MV-4-11 (cell line): ENCODE measurements at places on chromosomes 11 and 22.

GRCh38 chr11:113645593-113646349 lies 60.3 kb downstream of the TMPRSS5 start:
- DNase-seq = no peak

DNA sequence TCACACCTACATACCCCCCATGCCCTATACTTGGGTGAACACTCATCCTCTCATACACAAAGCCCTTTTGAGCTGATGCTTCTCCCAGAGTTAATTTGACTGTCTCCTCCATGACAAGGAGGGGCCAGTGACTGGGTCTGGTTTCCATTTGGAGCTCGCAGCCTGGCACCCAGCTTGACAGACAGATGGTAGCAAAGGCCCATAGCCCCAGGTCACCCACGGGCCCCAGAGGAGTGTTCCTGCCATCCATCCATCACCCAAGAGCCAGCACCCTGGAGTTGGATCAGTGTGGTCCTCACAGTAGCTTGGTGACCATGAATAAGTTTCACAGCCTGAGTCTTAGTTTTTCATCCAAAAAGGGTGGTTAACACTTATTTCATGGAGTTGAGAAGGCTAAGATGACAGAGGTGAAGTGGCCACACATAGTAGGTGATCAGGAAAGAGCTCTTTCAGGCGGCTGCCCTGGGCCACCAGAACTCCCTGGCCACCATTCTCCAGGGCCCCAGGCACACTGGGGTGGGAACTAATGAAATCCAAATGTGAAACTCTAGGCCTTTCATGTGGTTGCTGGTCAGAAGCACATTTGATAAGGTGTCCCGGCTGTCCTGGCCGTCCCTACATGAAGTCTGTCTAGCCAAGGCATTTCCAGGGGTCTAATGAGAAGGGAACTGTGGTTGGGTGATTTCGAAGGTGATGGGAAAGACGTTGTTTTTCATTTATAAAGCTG lies 42.4 kb downstream of the LIF start:
- no peak for DNase-seq

DNA sequence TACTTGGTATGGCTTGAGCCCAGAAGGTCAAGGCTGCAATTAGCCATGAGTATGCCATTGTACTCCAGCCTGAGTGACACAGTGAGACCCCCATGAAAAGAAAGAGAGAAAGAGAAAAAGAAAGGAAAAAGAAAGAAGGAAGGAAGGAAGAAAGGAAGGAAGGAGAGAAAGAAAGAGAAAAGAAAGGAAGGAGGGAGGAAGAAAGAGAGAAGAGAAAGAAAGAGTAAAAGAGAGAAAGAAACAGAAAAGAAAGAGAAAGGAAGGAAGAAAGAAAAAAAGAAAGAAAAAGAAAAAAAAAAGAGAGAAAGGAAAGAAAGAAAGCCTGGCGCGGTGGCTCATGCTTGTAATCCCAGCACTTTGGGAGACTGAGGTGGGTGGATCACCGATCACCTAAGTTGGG lies 77.5 kb downstream of the CSTPP1 start:
- DNase-seq = no peak

DNA sequence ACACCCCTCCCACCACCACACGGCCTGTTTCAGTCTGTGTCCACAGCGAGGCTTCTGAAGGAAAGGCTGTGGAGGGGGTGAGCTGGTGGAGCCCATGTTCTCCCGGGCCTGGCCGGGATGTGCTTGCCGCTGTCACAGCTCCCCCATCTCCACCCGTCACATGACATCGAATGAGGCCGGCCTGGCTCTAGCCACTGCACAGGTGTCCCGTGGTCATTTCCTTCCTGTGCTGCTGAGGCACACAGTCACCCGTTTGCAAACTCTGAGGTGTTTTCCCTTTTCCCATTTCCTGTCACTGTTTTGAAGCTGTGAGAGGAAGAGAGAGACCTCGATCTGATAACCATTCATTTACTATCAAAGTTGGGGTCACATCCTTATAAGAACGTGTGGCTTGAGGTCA lies 55.7 kb upstream of the CLDN5 start:
- DNase-seq = no peak

DNA sequence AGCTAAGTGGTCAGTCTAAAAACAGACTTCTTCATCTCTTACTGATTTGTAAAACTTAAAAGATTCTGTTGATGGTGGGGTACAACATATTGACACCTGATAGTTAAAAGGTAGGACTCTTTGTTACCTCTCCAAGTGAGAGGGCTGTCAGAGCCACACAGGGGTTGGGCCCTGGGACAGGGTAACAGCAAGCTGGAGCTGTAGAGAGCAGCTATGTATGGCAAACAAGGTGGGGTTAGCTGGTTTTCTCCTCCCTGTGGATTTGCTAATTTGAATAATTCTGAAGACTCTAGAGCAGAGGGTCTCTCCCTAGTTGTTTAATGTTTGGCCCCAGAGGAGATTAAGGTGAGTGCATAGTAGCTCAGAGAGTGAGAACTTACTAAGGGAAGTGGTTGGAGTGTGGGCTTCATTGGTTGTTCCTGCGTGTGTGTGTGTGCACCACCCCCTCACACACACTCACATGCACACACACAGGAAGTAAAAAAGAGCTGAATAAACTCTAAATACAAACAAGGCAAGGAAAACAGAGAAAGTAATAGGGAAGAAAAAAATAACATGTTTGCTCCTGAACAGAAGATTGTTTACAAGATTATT lies 9.2 kb upstream of the GAS2 start:
- no peak for DNase-seq

DNA sequence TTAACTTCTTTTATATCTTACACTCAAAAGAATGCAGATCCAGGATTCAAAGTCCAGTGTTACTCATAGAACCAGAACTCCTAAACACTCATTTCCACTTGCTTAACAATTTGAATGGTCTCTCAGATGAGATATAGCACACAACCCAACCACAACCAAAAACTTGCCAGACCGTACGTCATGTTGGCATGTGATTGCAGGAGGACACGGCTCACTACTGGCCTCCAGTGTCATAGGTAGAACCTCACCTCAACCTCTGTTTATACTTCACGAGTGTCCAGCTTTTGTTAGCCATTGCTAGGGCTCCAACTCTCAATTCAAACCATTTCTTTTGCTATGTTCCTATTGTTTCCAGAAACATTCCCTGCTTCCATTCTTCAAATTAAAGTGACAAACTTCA lies 58.5 kb upstream of the PDGFD start:
- DNase-seq = no peak

- no peak for DNase-seq
Observed at GRCh38 chr11:94750319-94751217, 17.6 kb upstream of the AMOTL1 start.

DNA sequence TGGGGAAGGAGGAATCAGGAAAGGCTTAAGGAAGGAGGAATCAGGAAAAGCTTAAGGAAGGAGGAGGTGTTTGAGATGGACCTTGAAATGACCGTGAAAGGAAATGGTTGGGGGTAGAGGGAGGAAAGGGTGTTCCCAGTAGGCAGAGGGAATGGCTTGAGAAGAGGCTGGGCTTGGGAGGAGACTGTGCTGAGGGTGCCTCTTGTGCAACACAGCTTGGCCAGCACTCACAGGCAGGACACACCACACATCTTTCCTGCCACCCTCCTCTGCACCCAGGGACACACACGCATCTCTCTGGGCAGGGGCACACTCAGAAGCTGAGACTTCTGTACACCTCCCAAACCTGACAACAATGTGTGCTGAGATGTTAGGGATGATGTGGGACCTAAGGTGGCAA lies 151.4 kb downstream of the FBXO7 start:
- no peak for DNase-seq

GRCh38 chr11:28342716-28343115 lies 234.5 kb downstream of the METTL15 start:
- DNase-seq = no peak

GRCh38 chr22:23256986-23257888 lies 76.9 kb downstream of the BCR start:
- no peak for DNase-seq

DNA sequence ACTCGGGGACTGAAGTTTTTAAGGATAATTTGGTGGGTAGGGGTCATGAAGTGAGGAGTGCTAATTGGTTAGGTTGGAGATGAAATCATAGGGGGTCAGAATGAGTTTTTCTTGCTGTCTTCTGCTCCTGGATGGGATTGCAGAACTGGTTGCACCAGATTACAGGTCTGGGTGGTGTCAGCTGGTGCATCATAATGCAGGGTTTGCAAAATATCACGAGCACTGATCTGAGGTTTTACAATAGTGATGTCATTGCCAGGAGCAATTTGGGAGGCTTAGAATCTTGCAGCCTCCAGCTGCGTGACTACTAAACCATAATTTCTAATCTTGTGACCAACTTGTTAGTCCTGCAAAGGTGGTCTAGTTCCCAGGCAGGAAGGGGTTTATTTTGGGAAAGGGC lies 46.4 kb upstream of the CALCB start:
- no peak for DNase-seq

DNA sequence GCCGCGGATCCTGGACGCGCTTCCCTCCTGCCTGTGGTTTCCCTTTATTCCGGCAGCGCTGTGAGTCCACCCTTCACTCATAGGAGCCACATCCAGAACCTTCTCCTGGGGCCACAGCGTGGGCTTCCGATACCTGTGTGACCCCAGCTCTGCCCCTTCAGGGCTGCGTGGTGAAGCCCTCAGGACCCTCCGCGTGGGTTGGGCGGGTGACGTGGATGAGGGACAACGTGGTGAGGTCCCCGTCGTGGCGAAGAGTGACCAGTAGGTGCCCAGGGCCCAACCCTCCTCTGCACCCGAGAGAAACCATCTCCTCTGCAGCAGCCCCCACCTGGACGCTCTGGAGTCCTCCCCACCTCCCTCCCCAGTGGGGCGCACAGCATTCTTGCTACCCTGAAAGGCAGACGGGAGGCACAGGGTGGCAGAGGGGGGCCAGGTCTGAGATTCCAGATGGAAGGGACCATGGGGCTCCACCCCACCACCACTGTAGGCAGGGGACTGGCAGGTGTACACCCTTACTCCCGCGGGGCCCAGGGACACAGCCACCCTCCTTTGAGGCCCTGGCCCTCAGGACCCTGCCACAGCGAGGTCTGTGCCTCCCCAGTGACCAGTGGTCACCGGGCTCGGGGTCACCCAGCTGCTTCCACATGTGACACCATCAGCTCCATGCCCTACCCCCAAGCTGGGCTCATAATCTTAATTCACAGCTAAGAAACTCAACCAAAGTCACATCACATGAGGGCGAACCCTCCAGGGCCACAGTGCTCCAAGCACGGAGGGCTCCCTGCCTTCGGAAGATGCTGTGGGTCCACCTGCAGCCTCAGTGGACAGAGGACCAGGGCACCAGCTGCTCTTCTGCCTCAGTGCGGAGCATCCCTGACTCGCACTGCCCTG lies 3.4 kb upstream of the ZBED4 start:
- no peak for DNase-seq

DNA sequence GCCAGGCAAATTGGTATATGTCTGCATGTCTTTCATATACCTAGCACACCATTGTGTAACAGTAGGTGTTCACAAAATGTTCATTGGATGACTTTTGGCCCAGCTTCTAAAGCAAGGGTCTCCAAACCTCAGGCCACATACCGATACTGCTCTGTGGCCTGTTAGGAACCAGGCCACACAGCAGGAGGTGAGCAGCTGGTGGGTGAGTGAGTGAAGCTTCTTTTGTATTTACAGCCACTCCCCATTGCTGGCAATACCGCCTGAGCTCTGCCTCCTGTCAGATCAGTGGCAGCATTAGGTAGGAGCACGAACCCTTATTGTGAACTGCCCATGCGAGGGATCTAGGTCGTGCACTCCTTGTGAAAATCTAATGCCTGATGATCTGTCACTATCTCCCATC lies 836.6 kb downstream of the NTM start:
- no peak for DNase-seq

GRCh38 chr11:62141111-62142042 lies 17.6 kb downstream of the INCENP start:
- no peak for DNase-seq

- no peak for DNase-seq
Observed at GRCh38 chr11:2211113-2211971, 39.7 kb upstream of the TH start.

- no peak for DNase-seq
Observed at GRCh38 chr11:2522631-2523255, 77.9 kb downstream of the KCNQ1 start.

GRCh38 chr11:88666364-88666763 lies 328.8 kb upstream of the CTSC start:
- no peak for DNase-seq

- DNase-seq = no peak
Observed at GRCh38 chr11:65592858-65593517, 2.6 kb downstream of the KCNK7 start.

DNA sequence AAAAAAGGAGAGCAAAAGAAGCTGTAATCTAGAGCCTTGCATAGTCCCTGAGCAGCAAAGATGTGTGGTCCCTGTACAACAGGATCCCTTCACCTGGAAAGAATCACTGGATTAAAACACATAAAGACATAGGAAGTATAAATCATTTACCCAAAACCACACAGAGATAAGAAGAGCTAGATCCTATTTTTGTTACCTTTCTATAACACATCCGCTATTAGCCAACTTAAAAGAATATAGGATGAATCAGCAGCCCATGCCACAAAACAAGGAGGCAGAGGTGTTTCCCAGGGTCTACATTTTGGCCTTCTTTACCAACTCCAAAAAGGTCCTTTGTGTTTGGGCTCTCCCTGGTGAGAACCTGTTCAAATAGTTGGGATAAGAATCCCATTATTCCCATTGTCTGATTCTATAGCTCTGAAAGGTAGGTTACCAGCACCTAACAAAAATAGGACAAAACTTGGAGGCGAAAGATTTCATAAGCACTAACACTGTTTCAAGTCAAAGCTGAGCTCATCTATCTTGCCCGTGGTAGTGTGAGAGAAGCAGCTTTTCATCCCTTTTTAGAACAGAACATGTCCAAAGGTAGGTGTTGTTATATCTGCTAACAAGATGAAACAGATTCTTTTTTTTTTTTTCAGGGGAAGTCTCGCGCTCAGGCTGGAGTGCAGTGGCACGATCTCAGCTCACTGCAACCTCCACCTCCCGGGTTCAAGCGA lies 26.8 kb downstream of the PAK1 start:
- DNase-seq = no peak

DNA sequence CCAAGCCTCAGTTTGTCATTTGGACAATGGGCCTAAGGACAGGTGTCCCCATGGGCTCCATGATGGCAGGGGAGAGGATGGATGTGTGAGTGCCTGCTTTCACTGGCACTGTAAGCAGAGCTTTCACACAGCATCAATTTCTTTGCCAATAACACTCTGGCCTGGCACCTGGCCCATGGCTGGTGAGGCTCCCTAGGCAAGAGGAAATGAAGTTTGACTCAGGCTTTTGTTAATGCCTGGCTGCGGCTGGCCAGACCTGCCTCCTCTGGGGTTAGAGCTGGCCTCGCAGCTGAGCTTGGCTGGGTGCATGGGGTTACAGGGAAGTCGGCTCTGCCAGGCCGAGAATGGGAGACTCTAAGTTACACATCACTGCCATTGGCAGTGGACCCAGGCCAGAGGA lies 30.0 kb upstream of the SEZ6L start:
- no peak for DNase-seq
